ENCODE measurements at places on chromosomes 6 and 20.

- no peak for DNase-seq
These were observed 117.5 kb downstream of the GMPR start for GRCh38 chr6:16355699-16356446.

DNA sequence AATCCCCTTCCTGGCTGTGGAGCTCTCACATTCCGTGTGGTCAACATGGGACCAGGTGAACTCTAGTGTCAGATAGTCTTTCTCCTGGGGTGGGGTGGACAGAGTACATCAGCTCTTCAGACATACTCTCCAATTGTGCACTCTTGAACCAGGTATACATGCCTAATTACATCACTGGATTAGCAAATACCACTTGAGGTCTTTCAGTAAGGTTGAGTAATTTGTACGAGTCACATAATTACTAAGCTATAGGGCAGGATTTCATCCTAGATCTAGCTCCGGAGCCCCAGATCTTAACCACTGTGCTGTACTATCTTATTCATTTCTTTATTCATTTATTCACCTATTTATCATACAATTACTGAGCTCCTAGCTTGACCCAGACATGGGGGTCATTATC is 821.3 kb downstream of the TFAP2A start:
- peak; percentile 14 for DNase-seq

DNA sequence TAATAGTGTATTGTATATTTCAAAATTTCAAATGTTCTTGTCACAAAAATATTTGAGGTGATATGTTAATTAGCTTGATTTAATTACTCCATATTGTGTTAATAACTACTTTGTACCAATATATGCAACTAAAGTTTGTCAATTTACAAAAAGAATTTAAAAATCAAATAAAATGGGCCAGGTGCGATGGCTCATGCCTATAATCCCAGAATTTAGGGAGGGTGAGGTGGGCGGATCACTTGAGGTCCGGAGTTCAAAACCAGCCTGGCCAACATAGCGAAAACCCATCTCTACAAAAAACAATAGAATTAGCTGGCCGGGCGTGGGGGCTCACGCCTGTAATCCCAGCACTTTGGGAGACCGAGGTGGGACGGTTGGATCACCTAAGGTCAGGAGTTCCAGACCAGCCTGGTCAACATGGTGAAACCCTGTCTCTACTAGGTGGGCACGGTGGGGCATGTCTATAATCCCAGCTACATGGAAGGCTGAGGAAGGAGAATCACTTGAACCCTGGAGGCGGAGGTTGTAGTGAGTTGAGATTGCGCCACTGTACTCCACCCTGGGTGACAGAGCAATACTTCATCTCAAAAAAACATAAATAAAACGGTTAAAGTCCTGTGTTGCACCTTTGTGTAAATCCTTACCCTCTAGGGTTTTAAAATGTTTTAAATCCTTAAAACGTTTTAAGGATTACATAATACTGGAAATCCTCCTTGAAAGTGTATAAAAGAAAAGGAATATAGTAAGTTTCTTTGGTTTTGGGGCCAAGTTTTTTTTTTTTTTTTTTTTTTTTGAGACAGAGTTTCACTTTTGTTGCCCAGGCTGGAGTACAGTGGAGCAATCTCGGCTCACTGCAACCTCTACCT is 4.0 kb downstream of the HSPA1B start:
- no peak for DNase-seq

GRCh38 chr6:39426073-39426456 is 103.6 kb upstream of the KCNK16 start:
- DNase-seq: peak; percentile 43

DNA sequence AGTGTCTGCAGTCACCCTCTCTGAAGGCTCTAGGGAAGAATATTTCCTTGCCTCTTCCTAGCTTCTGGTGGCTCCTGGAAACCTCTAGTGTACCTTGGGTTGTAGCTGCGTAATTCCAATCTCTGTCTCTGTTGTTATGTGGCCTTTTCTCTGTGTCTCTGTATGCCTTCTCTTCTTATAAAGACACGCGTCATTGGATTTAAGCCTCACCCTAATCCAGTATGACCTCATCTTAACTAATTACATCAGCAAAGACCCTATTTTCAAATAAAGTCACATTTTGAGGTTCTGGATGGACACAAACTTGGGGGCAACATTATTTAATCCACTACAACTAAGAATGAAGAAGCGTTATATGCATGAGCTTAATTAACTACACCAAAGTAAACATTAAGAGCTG is 111.4 kb upstream of the ZNF184 start:
- no peak for DNase-seq

DNA sequence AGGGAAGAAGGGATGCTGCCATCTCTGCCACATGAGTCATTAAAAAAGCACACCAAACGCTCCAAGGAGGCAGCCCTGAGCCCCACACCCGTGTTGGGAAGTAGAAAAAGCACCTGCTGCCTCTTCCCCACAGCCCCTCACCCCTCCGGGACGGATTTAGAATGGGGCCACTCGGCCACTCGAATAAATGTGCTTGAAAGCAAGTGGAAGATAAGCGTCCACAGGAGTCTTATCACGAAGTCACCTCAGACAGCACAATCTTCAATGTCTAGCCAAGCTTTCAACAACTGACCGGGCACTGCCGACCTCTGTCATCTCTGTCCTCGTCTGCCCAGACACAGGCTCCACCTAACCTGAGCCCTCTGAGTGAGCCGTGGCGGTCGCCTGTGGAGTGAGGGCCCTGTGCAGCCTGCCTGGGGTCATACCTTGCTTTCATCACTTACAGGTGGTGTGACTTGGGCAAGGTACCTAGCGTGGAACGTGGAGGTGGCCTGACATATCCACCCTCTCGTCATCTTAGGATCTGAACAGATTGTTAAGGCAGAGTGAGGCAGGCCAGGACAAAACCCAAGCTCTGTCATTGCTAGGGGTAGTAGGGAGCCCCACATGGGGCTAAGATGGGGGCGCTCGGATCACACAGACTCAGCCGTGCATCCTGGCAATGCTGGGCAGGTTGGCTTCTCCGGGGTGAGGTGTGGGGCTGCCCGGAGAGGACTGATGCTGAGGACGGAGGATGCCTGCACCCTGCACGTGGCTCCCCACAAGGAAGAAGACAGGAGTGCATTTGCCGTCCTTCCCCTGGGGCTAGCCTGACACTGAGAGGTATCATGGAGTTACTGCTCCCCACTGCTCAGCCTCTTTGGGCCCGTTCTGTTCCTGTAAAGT is 34.8 kb downstream of the PSMG4 start:
- no peak for DNase-seq

DNA sequence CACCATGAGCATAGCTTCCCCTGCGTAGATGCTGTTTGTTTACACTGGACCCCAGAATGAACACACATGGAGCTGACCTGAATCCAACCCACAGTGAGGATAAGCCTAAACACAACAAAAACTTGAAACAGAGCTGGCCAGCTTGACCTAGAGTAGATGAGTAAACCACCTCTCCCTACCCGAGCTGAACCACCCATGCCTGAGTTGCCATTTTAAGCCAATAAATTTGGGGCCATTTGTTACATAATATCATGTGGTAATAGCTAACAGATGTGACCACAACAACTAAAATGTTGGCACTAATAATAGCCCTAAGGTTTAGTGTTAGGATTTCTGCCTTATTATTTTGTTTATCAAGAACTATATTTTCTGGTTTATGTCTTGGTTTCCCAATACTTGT is 103.2 kb upstream of the GRIK2 start:
- DNase-seq: no peak

- no peak for DNase-seq
These were observed 267.6 kb upstream of the SUPT3H start for GRCh38 chr6:45645302-45645701.

DNA sequence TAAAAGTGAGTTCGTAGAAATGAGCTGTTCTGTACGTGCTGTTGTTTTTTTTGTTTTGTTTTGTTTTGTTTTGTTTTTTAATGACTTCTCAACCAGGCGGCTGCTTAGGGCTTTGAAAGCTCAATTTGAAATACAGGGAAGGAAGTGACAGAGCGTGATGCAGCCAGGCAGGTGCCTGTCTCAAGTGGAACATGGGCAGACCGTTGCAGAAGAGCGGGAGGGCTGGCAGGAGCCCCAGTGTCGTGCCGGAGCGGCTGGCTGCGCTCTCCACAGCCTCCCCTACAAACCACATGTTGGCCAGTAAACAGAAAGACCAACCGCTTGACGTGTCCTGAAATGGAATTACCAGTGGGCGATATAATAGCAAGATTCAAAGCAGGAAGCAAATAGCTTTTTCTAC is 164.9 kb upstream of the RREB1 start:
- no peak for DNase-seq

DNA sequence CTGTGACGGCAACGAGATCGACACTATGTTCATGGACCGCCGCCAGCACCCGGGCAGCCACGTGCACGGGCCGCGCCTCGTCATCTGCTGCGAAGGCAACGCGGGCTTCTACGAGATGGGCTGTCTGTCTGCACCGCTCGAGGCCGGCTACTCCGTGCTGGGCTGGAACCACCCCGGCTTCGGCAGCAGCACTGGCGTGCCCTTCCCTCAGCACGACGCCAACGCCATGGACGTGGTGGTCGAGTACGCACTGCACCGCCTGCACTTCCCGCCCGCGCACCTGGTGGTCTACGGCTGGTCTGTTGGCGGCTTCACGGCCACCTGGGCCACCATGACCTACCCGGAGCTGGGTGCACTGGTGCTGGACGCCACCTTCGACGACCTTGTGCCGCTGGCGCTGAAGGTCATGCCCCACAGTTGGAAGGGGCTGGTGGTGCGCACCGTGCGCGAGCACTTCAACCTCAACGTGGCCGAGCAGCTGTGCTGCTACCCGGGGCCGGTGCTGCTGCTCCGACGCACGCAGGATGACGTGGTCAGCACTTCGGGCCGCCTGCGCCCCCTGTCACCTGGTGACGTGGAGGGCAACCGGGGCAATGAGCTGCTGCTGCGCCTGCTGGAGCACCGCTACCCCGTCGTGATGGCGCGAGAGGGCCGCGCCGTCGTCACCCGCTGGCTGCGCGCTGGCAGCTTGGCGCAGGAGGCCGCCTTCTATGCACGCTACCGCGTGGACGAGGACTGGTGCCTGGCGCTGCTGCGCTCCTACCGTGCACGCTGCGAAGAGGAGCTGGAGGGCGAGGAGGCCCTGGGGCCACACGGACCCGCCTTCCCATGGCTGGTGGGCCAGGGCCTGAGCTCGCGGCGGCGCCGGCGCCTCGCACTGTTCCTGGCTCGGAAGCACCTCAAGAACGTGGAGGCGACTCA is 943 bp downstream of the ABHD16B start:
- no peak for DNase-seq

- no peak for DNase-seq
These were observed 887 bp upstream of the AIF1 start for GRCh38 chr6:31614075-31614619.

DNA sequence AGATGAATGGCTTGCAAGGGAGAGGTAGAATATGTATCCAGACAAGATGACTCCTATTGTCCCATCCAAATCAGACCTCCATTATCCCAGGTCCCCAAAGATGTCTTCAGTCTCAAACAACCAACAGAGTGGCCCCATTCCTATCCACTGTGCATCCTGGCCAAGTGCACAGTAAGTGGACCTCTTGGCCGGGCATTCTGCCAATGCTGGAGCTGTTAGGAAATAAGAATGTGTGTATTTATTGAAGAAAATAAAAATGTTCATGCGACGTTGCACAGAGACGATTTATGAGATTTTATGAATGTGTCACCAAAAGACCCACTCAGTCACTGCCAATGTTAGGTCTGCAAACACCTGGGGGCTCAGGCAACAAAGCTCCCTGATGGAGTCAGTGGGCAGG is 196.0 kb downstream of the MAFB start:
- no peak for DNase-seq

- peak; percentile 64 for DNase-seq
These were observed 38.8 kb downstream of the WASF1 start for GRCh38 chr6:110140650-110141049.
